ENCODE measurements at places on chromosomes 5 and 9. TPM values are rescaled to one million over a fixed set of nuclear protein-coding genes. Genes with fewer than 3 reads are reported as not detected.

- DNase-seq: no peak
These were observed 2.3 kb downstream of the RALGPS1 start for GRCh38 chr9:126916909-126917308.

GRCh38 chr5:114858665-114859437, 310.9 kb downstream of the TRIM36 start:
- no peak for DNase-seq

DNA sequence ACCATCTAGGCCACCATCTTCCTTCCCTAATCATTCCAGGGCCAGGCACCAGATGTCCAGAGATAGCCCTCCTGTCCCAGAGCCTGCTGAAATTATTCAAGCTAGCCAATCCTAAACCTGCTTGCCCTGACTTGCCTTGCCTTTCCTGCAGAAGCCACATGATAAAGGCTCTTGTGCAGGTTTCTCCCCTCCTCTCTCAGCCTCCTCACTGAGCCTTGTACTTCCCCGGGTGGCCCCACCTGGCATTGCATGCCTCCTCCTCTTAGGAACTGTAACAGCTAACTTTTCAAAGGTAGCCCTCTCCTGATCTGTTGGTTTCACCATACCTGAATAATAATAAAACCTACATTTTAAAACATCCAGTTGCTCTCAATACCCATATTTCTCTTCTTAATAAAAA, 42.6 kb downstream of the DIRAS2 start:
- DNase-seq: no peak

The LVRN gene
- 0.59 TPM for total RNA-seq

The LOX gene
- total RNA-seq: 6.0 TPM
